Right ventricle myocardium inferior (tissue), 1 donor: ENCODE measurements at places on chromosomes 5 and 9.

DNA sequence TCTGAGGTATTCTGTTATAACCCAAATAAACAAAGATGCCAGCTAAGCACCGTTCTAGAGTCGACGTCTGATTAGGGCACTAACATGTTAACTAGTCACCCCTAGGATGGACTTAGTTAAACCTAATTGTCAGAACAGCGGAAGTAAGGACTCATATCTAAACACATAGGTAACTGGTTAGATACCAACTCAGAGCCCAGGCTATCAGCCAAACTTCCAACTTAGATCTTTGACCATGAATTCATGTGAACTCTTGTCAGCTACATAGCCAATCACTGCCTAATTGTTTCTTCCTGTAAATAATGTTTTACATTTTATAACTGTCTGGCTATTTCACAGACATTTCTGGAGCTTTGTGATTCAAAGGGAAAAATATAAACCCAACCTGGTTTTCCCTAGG is 84.3 kb upstream of the DHFR start:
- no peak for DNase-seq

DNA sequence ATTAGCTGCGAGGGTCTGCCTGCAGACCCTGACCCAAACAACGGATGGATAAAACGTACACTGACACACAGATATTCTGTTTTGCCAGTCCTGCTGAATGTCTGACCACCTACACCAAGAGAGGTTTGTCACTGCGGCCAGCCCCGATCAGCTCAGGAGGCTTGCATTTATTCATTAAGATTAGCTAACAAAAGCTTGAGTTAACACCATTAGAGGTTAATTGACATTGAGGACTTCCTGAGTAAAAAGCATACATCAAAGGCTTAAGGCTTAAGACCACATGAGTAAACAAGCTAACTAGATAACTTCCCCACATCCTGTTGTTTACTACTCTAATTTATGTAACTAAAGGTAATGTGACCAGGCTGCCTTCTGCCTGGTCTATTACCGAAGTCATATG is 198.1 kb upstream of the TRPC7 start:
- DNase-seq = no peak

GRCh38 chr5:66138637-66139317 is 5.3 kb upstream of the SREK1 start:
- DNase-seq = no peak

DNA sequence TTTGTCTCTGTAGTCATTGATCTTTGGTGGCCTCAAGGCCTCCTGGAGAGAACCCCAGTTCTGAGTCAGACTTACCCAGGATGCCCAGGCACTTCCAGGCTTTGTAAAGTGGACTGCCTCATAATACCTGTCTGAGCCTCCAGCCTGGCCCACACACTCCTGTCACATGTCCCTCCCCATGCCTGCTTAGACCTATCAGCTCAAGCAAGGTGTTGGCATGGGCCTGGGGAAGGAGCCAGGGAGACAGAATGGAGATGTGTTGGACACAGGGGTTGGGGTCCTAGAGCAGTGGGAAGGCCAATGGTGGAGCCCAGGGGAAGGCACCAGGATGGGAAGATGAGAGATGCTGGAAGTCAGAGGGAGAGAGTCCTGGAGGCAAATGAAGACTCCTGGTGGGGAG is 136.2 kb downstream of the CFAP90 start:
- DNase-seq = no peak

GRCh38 chr5:132301344-132302271 is 7.4 kb downstream of the SLC22A4 start:
- DNase-seq = no peak

DNA sequence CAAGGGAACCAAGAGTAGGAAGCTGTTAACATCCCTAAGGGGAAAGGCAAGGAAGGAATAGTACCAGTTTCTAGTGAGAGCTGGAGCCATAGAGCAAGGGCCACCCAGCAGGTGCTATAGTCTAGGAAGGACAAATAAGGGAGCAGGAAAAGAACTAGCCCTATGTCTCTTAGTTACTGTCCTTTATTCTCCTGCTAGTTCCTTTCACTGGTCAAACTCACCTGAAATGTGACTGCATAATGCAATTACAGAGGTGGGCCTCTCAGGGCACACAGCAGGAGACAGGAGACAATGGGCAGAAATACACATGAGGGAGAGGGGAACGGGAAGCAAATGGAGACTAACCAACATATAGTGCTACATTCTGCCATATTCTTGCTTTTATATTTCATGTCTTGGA is 26.7 kb upstream of the FRMPD1 start:
- DNase-seq = no peak

DNA sequence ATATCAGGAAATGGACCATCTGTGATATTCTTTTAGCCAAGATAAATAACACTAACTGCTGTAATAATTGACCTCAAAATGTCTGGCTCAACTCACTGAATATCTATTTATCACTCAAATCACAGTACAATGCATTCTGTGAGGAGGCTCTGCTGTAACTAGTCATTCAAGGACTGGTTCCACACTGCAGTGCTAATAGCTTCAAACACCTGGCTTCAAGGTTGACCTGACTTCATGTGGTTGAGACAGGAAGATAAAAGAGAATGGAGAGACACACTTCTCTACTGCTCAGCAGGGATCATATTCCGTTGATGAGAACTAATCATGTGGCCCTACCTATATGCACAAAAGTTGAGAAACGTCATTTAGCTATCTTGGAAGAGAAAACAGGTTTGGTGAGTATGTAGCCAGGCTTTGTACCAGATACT is 3.4 kb upstream of the RHOBTB3 start:
- DNase-seq = no peak

GRCh38 chr9:120801441-120801840 is 8.2 kb upstream of the FBXW2 start:
- DNase-seq = no peak

DNA sequence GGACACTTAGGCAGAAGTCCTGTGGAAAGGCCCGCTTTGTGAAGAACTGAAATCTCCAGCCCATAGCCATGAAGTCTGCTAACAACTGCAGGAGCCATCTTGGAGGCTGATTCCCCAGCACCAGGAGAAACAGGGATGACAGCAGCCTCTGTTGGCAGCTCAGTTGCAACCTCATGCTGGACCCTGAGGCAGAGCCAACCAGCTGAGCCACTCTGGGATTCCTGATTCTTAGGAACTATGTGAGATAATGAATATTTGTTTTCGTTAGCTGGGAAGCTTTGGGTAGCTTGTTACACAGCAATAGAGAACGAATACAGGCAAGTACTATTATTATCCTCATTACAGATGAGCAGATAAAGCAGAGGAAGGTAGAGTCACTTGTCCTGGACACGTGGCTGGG is 210.5 kb upstream of the ANKH start:
- DNase-seq = no peak

GRCh38 chr5:33933723-33934169 is 2.4 kb upstream of the RXFP3 start:
- no peak for DNase-seq

- DNase-seq = no peak
Measured at GRCh38 chr5:66306105-66306843, 162.2 kb downstream of the SREK1 start.

DNA sequence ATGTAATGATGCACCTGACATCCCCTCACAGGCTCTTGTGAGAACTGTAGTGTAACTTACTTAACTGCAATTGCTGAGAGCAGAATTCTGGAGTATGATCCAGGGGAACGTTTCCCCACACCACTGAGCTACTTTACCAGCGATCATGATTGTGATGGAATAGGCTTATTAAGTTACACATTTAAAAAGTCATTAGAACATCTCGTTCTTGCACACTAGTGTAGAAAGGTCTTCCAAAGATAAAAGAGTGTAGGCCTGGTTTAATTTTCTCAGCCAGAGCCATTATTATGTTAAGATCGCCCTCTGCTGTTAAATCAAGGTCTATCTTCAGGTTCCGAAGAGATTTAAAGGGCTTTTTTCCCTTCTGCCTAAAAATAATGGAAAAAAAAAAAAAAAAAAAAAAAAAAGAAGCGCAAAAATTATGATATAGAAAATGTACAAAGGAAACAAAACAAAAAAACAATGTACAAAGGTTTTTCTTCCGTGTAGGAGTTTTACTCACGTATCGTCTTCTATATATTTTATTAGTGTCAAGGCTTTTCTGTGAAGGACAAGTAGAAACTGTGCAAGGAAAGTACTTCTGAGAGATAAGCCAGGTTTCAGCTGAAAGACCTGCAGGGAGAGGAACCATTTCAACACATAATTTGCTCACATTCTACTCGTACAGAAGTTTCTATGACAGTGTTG is 18.6 kb upstream of the MOB3B start:
- DNase-seq = no peak

DNA sequence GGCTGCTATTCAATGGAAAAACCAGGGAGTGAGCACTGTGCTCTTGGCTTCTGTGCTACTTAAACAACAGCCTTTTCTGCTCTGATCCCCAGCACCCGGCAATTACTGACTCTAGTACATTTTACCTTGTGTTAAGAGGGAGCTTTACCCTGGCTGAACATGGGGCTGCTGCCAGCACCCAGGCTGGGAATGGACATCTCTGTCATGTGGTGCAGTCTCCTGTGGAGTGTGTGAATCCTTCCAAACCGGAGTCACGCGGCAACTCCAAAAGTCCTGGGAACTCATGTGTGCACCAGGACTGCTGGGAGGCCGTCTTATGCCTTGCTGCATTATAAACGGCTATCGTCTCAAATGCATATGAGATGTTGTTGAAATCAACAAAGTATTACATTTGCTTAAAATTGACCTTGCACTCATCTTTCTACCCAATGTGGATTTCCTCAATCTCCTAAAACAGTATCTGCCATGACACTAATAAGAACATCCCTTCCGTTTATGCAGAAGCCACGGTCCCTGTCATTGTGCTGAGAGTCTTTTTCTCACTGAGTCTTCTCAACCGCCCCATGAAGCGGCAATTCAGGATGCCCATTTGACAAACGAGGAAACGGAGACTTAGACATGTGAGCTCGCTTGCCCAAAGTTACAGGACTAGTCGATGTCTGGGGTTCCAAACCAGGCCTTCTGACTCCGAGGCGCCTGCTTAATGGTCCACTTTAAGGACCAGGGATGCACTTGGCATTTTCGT is 884 bp upstream of the GSN start:
- peak; percentile 67 for DNase-seq

DNA sequence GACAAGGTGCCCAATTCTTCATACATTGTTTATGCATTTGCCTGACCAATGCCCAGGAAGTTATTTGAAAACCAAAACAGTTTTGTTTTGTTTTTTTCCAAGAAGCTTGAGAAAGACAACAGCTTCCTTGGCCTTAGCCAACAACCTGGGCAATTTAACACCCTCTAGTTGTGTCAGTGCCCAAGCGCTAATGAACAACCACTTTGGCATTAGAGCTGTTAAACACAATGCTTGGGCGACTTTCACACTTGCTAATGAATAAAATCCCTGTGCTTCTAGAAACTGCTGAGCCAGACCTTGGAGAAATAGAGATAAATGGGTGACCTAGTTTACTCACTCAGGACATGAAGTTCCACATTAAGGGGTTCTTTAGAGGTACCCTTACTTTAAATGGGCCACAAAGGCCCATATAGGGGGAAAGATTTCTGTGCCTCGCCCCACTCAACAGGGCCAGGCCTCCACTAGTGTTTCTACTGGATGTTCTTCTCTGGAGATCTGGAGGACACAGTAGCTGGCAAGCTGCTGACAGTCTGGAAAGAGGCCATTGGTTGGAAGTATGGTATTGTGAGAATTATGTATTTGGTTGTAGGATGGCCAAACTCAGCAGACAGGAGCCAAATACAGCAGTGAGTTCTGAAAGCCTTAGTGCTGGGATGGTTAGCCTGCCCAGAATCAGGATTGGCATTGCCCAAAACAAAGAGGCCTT is 179.8 kb downstream of the DOCK8 start:
- DNase-seq = no peak

- DNase-seq = peak; percentile 87
Measured at GRCh38 chr5:143402553-143403333, 743 bp downstream of the NR3C1 start.

DNA sequence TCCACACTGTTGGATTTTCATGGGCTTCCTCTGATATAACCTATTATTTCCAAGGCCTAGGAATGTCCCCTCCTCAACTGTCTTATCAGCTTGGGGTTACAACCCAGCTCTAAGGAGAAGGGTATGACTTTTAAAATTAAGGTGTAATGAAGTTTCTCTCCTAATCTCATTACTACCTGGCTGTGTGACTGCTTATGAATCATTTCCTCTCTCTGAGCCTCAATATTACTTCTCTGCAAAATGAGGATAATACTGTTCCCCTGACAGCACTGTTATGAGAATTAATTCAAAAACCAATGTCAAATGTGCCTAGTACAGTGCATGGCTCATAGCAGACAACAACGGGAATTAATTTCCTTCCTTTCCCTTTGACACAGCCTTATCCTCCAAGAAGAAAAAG is 118.9 kb downstream of the NR6A1 start:
- no peak for DNase-seq

GRCh38 chr5:139205124-139205523 is 7.0 kb upstream of the SIL1 start:
- no peak for DNase-seq

DNA sequence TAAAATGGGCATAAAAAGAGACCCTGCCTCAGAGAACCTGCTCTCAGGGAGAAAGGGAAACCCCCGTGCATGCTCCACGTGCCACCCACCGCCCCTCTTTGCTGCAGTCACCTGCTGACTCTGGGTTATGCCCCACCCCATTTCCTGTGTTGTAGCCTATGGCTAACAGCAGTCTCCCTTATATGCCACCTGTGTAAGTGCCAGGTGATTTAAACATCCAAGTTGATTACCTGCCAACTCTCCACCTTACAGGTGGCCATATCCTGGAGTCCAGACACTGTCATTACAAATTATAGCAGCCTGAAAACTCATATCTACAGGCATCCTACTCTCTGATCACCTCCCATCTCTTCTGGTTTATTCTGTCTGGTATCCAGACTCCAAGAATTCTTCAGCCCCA is 242.6 kb downstream of the HSPA4 start:
- DNase-seq = no peak

DNA sequence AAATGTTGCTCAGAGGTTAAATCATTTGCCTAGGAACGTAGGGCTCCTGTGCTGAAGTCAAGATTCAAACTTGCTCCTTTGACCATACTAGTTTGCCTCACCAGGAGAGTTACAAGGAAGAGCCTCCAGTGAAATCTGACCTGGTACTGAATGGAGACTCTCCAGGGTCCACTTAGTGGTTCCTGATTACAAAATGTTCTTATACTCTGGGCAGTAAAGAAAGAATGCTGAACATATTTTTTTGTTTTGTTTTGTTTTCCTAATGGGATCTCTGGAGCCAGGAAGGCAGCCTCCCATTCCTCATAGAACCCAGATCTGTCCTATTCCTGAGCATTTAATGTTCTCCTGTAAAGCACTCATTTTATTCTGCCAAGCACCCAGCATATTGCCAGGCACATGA is 256.5 kb upstream of the CLINT1 start:
- no peak for DNase-seq

GRCh38 chr9:78239506-78239905 is 3.6 kb downstream of the CEP78 start:
- no peak for DNase-seq
